ENCODE measurements at places on chromosomes 2 and 18. TPM values are rescaled to one million over a fixed set of nuclear protein-coding genes. Genes with fewer than 3 reads are reported as not detected.

- DNase-seq, result no peak
- H3K4me3 ChIP-seq, result no peak overlapping the region
- no peaks in the 10 kb centered on the region for H3K27me3 ChIP-seq
- no peaks in the 10 kb centered on the region for H3K4me1 ChIP-seq
- no peak overlapping the region for H3K27ac ChIP-seq
These were observed 67.9 kb downstream of the LOXHD1 start for GRCh38 chr18:46588971-46589660.

VPS4B gene
- polyA plus RNA-seq, result 13.1 TPM

GRCh38 chr2:1661891-1662605, 82.3 kb downstream of the PXDN start:
- no peaks in the 10 kb centered on the region for H3K27me3 ChIP-seq
- no peaks in the 10 kb centered on the region for H3K4me1 ChIP-seq
- no peak for DNase-seq
- H3K36me3 ChIP-seq, result peaks cover 82% of the 10 kb centered on the region

DNA sequence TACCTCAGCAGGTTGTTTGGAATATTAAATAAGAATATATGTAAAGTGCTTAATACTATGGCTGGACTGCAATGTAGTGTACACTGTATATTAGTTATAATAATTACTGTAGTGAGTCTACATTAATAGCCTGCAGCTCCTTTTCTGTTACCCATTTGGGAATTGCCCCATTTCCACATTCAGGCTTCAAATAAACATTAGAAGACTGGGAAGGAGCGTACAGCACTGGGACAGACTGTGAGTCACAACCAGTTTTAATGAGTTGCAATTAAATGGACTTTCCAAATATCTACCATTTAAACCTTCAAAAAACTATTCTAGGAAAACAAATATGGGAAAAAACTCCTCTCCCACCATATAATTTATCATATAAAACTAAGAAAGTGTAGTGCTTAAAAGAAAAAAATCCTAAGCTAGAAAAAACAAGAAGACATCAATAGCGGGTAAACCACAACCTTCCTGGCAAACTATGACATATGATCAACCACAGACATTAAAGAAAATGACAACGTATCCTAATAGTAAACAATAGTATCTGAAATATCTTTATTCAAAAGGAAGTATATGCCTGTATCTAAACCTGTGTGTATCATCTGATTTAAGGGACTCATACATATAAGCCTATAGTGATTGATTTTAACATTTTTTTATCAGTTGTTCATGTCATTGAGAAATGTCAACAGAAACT, 86.1 kb downstream of the TRIP12 start:
- no peaks in the 10 kb centered on the region for H3K27me3 ChIP-seq
- H3K27ac ChIP-seq, result no peak overlapping the region
- peaks cover 7% of the 10 kb centered on the region for H3K4me1 ChIP-seq
- no peak overlapping the region for H3K4me3 ChIP-seq

DNA sequence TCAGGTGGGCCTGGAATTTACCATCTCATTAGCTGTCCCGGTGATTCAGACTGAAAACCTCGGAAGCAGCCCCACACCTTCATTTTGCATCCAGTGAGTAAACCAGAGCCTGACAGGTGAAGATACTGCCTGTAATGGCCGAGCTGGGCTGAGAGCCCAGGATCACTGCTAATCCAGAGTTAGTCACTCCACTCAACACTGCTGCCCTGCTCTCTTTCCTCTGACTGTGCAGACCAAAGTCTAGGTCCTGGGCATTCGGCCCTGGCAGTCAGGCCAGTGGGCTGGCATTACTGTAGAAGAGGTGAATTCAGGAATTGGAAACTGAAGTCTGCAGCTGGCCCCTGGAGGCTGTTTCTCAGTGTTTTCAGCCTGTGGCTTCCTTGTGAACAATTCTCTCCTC, 44.3 kb downstream of the TMEM17 start:
- H3K27me3 ChIP-seq, result no peaks in the 10 kb centered on the region
- H3K4me1 ChIP-seq, result no peaks in the 10 kb centered on the region
- no peak overlapping the region for H3K27ac ChIP-seq
- no peaks in the 10 kb centered on the region for H3K36me3 ChIP-seq
- no peak overlapping the region for H3K4me3 ChIP-seq

DNA sequence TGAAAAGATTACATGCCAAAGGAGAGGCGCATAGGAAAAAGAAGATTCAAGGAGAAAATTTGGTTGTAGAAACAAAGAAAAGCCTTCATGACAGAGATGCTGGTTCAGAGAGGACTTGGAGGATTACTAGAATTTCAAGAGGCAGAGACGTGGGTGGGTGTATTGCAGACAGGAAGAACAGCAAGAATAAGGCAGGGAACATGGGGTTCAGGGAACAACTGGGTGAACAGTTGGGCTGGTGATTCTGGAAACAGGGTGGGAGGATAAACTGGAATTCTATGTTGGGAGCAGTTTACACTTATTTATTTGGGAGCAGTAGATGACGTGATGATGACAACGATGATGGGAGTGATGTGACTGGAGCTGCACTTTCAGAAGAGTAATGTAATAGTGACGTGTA, 18.4 kb upstream of the GMCL1 start:
- no peaks in the 10 kb centered on the region for H3K4me1 ChIP-seq
- H3K4me3 ChIP-seq, result no peak overlapping the region
- H3K36me3 ChIP-seq, result peaks cover 72% of the 10 kb centered on the region
- no peak overlapping the region for H3K27ac ChIP-seq

- no peak overlapping the region for H3K4me3 ChIP-seq
- H3K4me1 ChIP-seq, result no peaks in the 10 kb centered on the region
- H3K27ac ChIP-seq, result no peak overlapping the region
- no peak for DNase-seq
- no peaks in the 10 kb centered on the region for H3K27me3 ChIP-seq
These were observed 55.1 kb downstream of the TGFA start for GRCh38 chr2:70498528-70498927.

GRCh38 chr2:233671290-233672161, at the start of gene UGT1A9:
Gene UGT1A9 (plus strand): TSS chr2:233671898. CDS start chr2:233671935, 37 bp downstream.
- H3K27ac ChIP-seq, result no peak within 1 kb of the TSS
- no peaks in the 10 kb centered on the region for H3K36me3 ChIP-seq
- no peaks in the 10 kb centered on the region for H3K4me1 ChIP-seq
- no peak for DNase-seq
- H3K27me3 ChIP-seq, result no peaks in the 10 kb centered on the region

GRCh38 chr2:200862532-200863000, 1.9 kb downstream of the CLK1 start:
- peak overlapping the region; percentile 91 for H3K4me3 ChIP-seq
- no peaks in the 10 kb centered on the region for H3K27me3 ChIP-seq
- H3K27ac ChIP-seq, result peak overlapping the region; percentile 99
- peaks cover 19% of the 10 kb centered on the region for H3K36me3 ChIP-seq
- no peak for DNase-seq
- H3K4me1 ChIP-seq, result peaks cover 62% of the 10 kb centered on the region

- no peak overlapping the region for H3K4me3 ChIP-seq
- H3K36me3 ChIP-seq, result no peaks in the 10 kb centered on the region
- H3K27me3 ChIP-seq, result peaks cover 3% of the 10 kb centered on the region
- DNase-seq, result no peak
- H3K4me1 ChIP-seq, result no peaks in the 10 kb centered on the region
- H3K27ac ChIP-seq, result no peak overlapping the region
These were observed 43.8 kb upstream of the DDX18 start for GRCh38 chr2:117770730-117771129.

C2orf78 gene
- polyA plus RNA-seq, result not detected

- H3K4me3 ChIP-seq, result no peak overlapping the region
- no peaks in the 10 kb centered on the region for H3K4me1 ChIP-seq
- H3K27ac ChIP-seq, result no peak overlapping the region
- H3K36me3 ChIP-seq, result no peaks in the 10 kb centered on the region
These were observed 472.6 kb upstream of the NETO1 start for GRCh38 chr18:73340135-73340977.

DNA sequence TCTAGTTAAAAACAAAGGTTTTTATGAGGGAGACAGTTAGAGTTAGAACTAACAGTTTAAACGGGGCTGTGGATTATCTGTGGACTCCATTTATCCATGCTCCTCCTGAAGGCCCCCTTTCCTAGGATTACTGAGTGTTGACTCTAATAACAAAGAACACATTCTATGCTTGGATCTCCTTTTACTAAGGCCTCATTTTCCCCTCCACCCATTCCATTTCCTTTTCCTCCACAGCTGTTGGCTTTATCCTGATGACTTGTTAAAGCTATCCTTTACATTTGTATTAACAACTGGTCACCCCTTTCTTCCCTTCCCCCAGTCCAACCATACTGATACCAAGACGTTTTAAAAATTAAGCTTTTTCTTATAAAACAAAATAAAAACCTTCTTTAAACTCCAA, 220.6 kb downstream of the SRBD1 start:
- no peaks in the 10 kb centered on the region for H3K27me3 ChIP-seq
- peaks cover 10% of the 10 kb centered on the region for H3K36me3 ChIP-seq
- DNase-seq, result no peak
- no peaks in the 10 kb centered on the region for H3K4me1 ChIP-seq

DNA sequence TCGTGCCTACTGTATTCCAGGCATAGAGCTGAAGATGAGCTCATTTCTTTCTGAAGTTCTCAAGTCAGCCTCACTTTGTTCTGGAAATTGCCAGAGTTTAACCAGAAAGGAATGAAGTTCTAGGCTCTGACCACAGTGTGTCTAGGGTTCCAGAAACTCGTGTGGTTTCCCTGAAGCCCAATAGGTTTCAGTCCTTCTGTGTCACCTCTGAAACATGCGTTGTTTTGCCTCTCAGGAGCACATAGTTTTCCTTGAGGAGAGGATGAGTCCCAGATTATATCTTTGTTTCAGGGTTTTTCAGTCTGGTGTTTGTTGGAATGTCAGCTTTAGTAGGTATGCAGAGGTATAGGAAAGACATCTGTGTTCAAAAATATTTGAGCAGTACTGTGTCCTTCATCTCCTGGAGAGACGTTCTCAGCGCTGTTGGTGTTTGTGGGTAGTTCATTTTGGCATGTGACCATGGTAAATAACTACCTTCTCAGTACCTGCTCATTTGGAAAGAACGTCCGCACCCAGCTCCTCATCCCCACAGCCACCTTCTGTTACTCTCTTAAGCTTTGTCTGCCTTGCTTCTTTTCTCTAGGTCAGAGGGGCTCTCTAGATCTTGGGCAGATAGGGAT, 56.6 kb downstream of the RALBP1 start:
- H3K27me3 ChIP-seq, result no peaks in the 10 kb centered on the region
- no peak overlapping the region for H3K27ac ChIP-seq
- no peaks in the 10 kb centered on the region for H3K4me1 ChIP-seq

- DNase-seq, result no peak
- H3K4me3 ChIP-seq, result no peak overlapping the region
- H3K36me3 ChIP-seq, result no peaks in the 10 kb centered on the region
- H3K27me3 ChIP-seq, result no peaks in the 10 kb centered on the region
- no peak overlapping the region for H3K27ac ChIP-seq
These were observed 230.2 kb upstream of the ZC3H15 start for GRCh38 chr2:186255823-186256222.

- no peaks in the 10 kb centered on the region for H3K36me3 ChIP-seq
- no peak overlapping the region for H3K27ac ChIP-seq
- no peak overlapping the region for H3K4me3 ChIP-seq
- H3K4me1 ChIP-seq, result peaks cover 2% of the 10 kb centered on the region
- H3K27me3 ChIP-seq, result no peaks in the 10 kb centered on the region
These were observed 46.8 kb upstream of the FZD5 start for GRCh38 chr2:207816546-207816945.

DNA sequence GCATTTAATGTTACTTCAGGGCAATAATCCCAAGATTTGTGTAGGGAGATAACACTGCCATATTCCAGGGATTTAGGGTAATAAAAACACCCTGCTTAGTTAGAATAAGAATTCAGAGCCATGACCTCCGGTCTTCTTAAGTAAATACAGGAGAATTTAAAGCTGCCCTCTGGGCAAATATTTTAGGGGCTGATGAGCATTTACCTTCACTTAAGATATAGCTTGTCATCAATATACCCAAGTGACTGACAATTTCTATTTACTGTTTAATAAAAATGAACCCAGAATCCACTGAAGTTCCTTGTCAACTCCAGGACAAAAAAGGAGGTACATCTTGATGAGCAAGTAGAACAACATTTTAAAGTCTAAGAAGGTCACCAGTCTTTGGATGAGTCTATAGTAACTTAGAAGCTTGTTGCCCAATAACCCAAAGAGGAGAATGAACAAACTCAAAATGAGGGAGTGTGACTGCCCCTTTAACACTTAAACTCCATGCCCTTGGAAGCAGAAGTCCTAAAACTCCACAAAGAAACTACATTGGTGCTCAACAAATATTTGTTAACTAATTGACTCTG, 24.3 kb upstream of the IKZF2 start:
- no peak overlapping the region for H3K27ac ChIP-seq
- DNase-seq, result no peak
- no peak overlapping the region for H3K4me3 ChIP-seq
- H3K27me3 ChIP-seq, result no peaks in the 10 kb centered on the region
- no peaks in the 10 kb centered on the region for H3K36me3 ChIP-seq

GRCh38 chr18:12052866-12053265, 40.8 kb upstream of the ANKRD62 start:
- no peaks in the 10 kb centered on the region for H3K36me3 ChIP-seq
- no peaks in the 10 kb centered on the region for H3K27me3 ChIP-seq
- no peak for DNase-seq
- H3K4me1 ChIP-seq, result no peaks in the 10 kb centered on the region
- no peak overlapping the region for H3K27ac ChIP-seq
- no peak overlapping the region for H3K4me3 ChIP-seq

DNA sequence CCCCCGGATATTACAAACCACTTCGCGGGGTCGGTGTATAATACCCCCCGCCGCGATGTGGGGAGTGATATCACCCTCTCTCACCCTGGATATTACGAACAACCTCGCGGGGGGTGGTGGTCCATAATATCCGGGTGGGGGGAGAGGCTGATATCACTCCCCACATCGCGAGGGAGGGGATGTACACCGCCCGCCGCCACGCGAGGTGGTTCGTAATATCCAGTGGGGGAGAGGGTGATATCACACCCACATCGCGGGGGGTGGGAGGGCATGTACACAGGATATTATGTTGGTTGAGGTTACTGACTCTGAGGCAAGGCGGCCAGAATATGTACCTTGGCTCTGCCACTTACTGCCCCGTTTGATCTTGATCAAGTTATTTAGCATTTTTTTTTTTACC, 14.8 kb upstream of the CWC22 start:
- no peaks in the 10 kb centered on the region for H3K27me3 ChIP-seq
- no peaks in the 10 kb centered on the region for H3K36me3 ChIP-seq
- no peaks in the 10 kb centered on the region for H3K4me1 ChIP-seq
- H3K27ac ChIP-seq, result no peak overlapping the region

DNA sequence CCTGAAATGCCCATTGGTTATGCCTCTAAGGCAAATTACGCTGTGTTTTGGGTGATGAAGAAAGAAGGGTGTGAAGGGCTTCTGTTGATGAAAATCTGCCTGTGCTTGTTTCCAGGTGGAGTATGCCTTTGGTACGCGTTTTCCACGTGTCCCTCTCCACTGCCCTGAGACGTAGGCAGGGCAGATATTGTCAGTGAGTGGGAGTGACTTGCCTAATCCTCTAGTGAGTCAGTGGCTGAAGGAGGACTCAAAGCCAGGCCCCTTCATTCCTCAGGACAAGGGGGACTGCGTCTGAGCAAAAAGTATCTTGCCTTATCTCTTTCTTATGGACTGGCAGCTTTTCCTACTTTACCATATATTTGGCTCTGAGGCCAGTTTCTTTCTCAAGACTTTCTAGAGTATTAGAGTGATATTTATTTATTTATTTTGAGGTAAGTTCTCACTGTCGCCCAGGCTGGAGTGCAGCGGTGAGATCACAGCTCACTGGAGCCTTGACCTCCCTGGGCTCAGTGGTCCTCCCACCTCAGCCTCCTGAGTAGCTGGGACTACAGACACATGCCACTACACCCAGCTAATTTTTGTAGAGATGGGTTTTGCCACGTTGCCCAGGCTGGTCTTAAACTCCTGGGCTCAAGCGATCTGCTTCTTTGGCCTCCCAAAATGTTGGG, 10.2 kb downstream of the RALB start:
- H3K36me3 ChIP-seq, result no peaks in the 10 kb centered on the region
- no peaks in the 10 kb centered on the region for H3K4me1 ChIP-seq
- H3K27ac ChIP-seq, result no peak overlapping the region
- no peaks in the 10 kb centered on the region for H3K27me3 ChIP-seq
